ENCODE measurements at places on chromosomes 2 and 18.

- no peak for DNase-seq
Measured at GRCh38 chr2:175156534-175156933, 11.5 kb downstream of the ATF2 start.

- no peak for DNase-seq
Measured at GRCh38 chr2:209208211-209208610, 215.6 kb upstream of the MAP2 start.

GRCh38 chr2:210938228-210938627 lies 381.8 kb downstream of the CPS1 start:
- DNase-seq: no peak

- peak; percentile 82 for DNase-seq
Measured at GRCh38 chr2:210288408-210288807, 26.6 kb downstream of the MYL1 start.

DNA sequence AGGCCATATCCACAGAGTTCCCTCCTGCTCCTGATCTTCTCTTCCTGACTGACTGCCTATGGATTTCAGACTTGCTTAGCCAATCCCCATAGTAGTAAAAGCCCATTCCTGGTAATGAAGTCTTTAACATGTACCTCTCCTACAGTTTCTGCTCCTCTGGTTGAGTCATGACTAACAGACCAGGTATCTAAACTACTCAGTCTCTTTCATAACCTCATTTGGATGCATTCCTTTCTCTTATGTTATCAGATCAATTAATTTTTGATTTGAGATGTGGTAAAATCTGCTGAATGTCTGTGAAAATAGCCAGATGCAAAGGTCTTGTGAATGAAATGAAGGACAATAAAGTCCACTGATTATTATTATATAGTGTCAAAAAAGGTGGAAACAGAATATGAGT lies 198.0 kb downstream of the NBAS start:
- DNase-seq: no peak

- no peak for DNase-seq
Measured at GRCh38 chr2:73448856-73449255, 63.2 kb downstream of the ALMS1 start.

DNA sequence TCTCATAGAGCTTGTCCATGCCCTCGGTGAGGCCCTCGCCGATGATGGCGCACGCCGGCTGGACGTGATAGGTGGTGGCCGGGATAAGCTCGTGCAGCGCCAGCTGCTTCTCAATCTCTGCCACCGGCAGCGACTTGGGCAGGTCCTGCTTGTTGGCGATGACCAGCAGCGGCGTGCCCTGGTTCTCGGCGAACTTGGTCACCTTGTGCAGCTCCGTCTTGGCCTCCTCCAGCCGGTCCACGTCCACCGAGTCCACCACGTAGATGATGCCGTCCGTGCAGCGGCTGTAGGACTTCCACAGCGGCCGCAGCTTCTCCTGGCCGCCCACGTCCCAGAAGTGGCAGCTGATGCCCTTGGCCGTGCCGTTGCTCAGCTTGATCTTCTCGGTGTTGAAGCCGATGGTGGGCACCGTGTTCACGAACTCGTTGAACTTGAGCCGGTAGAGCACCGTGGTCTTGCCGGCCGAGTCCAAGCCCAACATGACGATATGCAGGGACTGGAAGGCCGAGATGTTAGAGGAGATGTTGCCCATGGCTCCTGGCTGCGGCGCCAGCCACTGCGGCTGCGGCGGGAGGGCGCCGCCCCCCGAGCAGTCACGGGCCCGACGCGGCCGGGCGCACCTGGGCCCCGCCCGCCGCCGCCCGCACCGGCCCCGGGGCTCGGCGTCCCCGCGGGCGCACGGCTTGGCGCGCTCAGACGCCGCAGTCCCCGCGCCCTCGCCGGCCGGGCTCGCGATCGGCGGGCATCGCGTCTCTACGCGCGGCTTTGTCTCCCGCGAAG lies 636 bp downstream of the ARL4C start:
- DNase-seq: peak; percentile 6

DNA sequence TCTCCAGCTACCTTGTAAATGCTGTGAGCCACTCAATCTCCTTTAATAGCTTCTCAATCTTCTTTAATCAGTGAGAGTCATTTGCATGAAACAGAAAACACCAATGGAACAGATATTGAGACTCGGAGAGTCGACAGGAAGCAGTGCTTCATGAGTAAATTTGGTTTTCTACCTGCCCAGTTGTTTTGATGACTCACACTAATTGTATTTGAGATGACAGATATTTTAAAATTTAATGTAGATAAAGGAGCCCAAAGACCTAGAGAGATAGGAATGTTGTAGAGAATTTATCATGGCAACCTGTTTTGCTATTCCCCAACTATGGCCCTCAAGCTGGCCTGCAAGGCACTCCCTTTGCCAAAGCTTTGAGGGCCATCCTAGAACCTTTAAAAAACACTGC lies 119.1 kb downstream of the CDC42EP3 start:
- DNase-seq: no peak

GRCh38 chr18:24173997-24174396 lies 35.1 kb downstream of the CABYR start:
- DNase-seq: no peak

GRCh38 chr2:173791502-173791901 lies 173.7 kb downstream of the SP3 start:
- no peak for DNase-seq

DNA sequence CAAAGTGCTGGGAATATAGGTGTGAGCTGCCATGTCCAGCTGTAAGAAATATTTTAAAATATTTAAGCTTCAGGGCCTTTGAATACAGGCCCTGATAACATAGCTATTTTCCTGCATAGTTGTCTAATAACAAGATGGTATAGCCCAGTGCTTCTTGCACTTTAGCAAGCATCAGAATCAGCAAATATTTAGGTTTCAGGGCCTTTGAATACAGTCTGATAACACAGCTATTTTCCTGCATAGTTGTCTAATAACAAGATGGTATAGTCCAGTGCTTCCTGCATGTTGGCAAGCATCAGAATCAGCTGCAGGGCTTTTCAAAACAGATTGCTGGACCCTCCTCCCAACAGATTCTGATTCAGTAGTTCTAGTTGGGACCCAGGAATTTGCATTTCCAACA lies 5.6 kb downstream of the GEMIN6 start:
- no peak for DNase-seq

DNA sequence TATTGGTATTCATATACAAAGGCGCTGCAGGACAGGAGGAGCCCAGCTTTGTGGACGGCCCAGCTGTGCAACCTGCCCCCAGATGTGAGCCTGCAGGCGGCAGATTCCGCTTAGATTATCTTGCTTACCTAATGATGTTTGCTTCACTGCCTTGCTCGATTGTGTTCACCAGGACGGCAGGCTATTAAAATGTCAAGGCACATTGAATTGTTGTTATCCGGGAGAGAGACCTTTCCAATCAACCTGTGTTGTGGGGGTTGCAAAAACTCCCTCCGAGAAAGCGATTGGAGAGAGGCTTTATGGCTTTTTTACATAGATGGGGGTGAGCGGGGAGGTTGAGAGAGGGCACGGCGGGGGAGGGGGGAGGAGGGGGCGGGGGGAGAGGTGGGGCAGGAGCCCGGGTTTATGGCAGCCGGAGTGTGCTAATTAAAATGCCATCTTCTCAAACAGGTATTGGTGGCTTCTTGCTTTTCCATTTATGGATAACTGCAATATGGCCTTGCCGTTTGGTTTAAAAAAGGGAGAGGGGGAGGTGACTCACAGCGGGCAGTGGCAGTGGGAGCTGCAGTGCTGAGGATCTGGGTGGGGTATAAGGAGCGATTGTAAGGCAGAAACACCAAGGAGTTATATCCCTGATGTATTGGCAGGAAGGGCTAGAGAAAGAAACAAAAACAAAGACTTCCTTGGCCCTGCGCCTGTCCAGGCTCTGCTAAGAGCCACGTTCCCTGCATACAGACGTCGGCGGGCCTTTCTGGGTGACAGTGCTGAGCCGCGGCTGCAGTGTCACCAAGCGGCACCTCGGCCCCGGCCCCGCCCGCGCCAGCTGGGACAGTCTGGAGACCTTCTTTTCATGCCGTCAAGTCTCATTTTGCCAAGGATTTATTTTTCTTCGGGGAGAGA lies 97.2 kb downstream of the INSIG2 start:
- DNase-seq: peak; percentile 93

- no peak for DNase-seq
Measured at GRCh38 chr2:190562121-190562520, 27.6 kb upstream of the NEMP2 start.

DNA sequence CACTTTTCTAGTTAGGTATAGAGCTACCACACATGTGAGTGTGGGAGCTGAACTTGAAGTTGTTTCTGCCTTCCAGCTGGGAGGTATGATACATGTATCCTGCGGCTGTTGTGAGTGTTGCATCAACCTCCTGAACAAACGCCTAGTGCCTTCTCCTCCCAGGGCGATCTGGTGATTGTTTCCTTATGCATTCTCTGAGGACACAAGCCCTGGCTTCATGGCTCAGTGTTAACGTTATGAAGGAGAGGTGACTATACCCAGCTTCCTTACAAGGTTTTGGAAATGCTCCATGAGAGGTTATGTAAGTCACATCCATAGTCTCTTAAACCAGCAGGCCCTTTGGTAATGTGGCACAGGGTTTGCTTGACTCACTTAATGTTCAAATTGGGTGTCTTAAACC lies 64.9 kb downstream of the SPRED2 start:
- no peak for DNase-seq

GRCh38 chr18:23900994-23901393 lies 113.6 kb upstream of the TTC39C start:
- no peak for DNase-seq

DNA sequence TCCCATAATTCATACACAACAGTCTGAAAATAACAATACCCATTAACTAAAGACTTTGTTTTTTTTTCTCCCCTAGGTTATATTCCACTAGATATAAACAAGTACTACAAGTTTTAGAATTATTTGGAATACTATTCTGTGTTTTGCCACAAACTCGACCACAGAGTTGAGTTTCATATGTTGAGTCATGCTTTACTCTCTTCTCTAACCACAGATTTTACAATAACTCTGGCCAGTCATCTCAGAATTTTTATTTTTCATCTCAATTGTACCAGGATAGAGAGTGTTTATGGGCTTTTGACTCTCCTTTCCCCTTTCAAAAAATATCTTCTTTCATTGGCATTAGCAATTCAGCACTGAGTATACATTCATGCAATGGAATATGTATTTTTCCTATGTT lies 348.7 kb upstream of the GALNT5 start:
- DNase-seq: no peak

- no peak for DNase-seq
Measured at GRCh38 chr2:215573496-215573895, 137.6 kb upstream of the FN1 start.

GRCh38 chr2:100397118-100397860 lies 20.2 kb downstream of the CHST10 start:
- no peak for DNase-seq

- DNase-seq: no peak
Measured at GRCh38 chr2:67719351-67719750, 322.2 kb downstream of the ETAA1 start.

- DNase-seq: no peak
Measured at GRCh38 chr2:19609266-19609665, 250.8 kb upstream of the OSR1 start.

DNA sequence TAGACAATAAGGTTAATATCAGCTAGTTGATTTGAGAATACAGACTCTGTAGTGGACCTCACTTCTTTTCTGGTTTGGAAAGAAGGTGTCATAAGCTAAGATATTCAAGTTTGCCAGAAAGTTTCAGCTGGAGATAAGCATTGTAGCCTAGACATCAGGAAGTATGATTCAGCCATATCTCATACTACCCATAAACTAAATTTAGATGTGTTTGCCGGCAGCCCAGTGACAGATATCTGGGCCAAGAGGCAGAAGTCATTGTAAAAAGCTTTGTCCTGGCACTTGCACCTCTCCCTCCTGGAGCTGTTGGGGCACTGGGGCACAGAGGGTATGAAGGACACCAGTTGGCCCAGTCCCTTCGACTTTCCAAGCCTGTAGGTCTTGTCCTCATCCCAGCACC lies 128.0 kb downstream of the EPHA4 start:
- no peak for DNase-seq

DNA sequence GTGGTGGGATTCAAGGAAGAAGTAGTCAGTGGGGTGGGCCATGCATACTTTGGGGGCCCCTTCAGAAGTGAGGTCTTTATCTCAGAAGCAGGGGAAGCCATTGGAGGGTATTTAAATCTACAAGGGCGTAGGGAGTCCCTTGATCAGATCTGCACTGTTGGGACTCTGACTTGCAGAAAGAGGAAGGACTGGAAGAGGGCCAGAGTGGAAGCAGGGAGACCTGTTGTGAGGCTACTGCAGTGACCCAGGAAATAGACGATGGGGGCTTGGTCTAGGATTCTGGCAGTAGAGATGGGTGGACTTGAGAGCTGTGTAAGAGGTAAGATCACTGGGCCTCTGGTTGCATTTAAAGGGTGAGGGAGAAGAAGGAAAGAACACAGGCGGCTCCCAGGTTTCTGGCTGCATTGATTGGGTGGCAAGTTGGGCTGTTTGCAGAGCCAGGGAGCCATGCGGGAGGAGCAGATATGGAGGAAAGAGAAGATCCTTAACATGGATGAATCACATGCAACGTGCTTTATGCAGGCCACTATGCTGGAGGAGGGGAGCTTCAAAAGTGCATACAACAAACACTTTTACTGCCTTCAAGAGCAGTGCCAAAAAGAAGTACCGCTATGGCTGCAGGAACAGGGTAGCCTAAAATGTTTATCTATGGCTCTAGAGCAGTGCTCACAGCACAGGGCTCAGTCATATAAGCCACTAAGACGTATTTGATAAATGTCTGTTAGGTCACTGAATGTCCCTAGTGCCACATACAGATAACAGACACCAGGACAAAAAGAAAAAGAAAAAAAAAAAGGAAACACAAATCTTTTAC lies 2.3 kb downstream of the SFXN5 start:
- DNase-seq: no peak

DNA sequence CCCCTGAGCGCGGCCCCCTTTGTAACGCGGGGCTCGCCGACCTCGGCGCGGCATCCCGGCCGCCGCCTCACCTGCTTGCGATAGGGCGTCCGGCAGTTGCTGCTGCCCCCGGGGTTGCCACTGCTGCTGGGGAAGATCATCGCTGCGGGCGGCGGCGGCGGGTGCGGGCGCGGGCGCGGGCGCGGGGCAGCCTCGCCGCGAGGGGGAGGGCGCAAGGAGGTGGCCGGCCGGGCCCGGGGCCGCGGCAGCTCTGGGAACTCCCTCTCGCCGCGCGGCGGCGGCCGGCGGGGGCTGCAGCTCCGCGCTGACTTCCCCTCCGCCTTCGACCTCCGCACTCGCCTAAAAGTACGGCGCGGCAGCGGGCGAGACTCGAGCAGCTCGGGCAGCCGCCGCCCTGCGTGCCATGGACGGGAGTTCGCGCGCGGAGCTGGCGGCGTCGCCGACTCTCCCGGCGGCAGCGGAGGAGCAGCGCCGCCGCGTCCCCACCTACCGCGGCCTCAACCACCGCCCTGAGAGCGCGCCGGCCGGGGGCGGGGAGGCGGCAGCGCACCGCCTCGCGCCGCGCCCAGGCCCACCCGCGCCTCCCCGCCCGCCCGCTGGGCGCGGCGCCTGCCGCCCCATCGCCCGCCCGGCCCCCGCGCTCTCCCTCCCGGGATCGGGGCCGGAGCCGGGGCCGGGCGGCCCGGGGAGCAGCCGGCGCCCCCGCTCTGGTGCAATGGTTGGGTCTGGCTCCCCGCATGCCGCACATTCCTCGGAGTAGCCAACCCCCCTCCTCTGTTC lies 86.0 kb downstream of the RBMS1 start:
- DNase-seq: peak; percentile 29

GRCh38 chr2:120675460-120676130 lies 60.1 kb upstream of the GLI2 start:
- no peak for DNase-seq

All from NCI-H2171 treated with DMSO at 0.1 percent for 48 hours (cell line).